ENCODE measurements at places on chromosomes 11 and 22. TPM values are rescaled to one million over a fixed set of nuclear protein-coding genes. Genes with fewer than 3 reads are reported as not detected.

DNA sequence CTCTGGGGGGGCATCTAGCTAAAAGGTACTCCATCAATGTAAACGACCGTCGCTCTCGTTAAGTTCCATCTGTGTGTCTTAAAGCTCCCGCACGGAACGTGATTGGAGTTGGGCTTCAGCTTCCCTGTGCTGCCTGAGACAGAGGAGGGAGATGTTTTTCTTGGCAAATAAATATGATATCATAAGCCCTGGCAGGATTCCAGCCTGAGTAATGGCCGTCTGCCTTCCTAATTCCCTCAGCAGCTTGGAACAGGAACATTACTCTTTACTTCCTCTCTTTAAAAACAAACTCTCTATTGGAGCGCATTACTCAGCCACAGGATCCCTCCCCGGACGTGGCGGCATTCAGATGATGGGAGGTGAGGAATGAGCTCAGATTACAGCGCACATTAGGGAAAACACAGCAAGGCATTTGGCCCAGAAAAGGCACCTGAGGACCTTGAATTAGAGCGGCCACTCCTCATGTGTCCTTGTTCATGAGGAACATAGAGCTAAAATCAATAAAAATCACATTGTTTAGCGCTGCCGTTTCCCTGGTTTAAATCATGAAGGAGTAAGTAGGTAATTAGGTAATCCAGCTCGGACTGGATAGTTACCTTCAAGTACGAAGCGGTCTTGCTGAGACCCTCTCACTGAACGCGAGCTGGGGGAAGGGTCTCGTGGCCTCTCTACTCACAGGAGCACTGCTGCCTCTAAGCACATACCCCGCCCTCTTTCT, 230.4 kb downstream of the ST3GAL4 start:
- no peak for DNase-seq

Gene MMP12
- total RNA-seq: not detected

DNA sequence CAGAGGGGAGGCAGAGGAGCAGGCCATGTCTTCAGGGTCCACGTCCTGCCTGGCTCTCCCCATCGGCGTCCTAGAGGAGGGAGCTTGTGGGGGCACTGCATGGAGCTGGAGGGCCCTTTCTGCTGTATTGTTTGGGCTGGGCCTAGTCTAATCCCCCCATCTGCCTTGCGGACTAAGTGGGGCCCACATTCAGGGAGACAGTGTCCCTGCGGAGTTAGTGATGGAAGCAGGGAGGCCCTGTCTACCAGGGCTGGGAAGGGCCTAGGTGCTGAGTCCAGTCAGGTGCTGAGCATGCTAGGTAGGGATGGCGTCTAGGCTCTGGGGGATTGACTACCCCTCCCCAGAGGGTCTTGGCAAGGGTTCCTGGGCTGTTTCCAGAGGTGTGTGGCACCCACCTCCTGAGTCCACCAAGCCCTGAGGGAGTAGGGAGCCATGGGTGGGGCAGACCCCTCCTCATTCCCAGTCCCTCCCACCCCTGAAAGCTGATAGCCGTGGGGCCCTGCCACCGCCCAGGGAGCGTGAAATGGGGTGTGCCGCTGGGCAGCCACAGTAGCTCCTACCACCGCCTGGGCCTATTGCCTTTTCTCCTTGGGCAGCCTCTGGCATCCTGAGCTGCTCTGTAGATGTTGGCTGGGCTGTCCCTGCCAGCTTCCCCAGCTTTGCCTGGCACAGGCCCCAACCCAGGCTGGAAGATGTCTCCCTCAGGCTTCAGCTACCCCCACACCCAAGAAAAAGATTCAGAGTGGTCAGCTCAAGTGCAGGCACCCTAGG, 1.9 kb upstream of the POLD4 start:
- no peak for DNase-seq

Gene INPP5J
- 19.8 TPM for total RNA-seq

Gene MS4A12
- not detected for total RNA-seq

DNA sequence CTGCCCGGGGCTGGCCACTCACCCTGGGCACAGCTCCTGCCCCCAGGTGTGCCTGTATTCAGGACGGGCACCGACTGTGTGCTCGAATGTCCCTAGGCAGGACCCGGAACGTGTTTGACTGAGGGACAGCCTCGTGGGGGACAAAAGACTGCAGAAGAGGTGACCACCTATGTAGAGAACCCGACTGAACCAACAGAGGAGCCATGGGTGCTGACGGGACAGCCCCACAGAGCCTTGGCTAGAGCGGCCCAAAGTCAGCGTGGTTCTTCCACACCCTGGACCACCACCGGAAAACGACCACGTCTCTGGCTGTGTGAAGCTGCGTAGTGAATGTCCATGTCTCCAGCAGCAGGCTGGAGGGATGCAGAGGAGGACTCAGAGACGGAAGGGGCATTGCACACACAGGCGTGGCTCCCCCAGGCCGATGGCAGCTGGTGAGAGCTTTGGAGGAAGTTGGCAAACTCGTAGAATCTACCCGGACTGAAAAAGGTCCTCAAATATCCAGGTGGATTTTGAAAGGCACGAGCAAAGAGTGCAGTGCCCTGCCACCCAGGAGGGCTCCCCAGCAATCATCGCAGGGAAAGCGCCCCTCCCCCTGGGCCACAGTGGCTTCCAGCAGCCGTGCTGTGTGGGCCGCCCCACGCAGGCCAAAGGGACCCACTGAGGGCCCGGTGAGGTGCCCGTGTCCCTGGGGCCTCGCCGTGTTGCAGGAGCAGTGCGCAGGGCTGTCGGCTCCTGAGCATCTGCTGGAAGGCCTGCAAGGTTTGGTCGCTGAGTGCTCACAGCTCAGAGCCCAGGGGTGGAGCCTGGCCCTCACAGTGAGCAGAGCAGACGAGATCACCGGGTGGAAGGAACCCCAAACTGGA, 17.5 kb upstream of the MUC5B start:
- no peak for DNase-seq

- no peak for DNase-seq
Measured at GRCh38 chr11:134386945-134387344, 25.1 kb downstream of the B3GAT1 start.

DNA sequence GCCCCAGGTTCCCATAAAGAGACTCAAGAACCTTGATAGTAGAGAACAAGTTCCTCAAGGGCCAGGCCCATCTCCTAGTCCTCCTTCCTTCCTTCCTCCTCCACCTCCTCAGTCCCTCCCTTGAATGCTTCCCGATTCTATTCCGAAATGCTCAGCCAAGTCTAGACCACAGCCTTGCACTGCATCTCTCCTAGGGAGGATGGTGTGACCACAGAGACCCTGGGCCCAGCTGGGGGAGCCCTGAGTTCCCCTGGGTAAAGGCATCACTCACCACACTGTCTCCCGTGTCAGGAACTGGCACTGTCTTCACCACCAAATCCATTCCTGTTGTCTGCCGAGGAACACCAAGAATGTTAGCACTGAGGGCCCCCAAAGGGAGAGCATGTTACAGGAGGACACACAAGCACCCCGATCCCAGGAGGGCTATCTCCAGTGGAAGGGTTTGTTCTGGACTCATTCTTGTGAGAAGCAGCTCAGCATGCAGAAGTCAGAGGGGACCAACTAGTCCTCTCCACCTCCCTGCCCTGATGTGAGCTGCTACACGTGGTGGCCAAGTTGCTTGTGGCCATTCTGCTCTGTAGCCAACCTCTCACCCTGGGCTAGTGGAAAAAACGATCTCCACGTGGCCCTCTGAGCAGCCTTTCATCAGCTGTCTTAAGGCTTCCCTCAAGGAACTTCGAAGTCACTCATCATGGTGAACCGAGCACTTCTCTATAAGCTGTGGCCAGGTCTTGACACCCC, 8.7 kb downstream of the IFT27 start:
- DNase-seq: no peak

- DNase-seq: peak; percentile 93
Measured at GRCh38 chr11:8717876-8718753, 35.5 kb downstream of the RPL27A start.

Gene PGR
- not detected for total RNA-seq

DNA sequence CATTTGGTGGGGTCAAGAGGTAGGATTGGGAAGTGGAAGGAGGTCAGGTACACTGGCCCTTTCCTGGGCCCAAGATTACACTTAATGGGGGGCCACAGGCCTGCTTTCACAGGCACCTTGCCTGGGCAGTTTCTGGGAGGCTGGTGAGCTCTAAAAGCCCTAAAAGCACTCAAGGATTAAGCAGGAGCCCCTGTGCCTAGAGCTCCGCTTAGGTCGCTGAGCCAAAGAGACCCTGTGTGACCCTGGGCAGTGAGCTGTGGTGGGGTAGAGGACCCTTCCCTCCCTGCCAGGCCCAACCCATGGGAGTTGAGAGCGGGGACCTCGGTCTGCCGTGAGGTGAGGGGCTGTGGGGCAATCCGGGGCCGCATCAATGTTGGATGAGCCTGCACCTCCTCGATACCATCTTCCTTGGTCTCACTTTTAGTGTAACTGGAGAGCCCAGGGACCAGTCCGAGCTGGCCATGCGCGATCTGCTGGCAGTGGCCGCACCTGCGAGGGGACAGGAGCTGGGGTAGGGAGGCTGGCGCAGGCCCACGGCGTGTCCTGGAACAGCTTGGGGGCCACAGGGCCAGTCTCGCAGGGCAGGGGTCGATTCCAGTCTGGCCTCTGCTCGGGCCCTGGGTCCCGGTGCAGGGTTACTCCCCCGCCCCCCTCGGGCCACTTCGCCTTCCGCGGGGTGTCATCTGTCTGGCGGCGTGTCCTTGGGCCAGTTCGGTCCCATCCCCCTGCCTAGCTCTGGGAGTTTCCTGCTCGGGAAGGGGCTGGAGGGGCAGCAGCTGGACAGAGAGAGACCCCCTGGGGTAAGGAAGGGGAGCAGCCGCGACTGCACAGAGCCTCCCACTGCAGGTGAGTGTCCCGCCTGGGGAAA, 44.3 kb downstream of the EIF3F start:
- DNase-seq: no peak

DNA sequence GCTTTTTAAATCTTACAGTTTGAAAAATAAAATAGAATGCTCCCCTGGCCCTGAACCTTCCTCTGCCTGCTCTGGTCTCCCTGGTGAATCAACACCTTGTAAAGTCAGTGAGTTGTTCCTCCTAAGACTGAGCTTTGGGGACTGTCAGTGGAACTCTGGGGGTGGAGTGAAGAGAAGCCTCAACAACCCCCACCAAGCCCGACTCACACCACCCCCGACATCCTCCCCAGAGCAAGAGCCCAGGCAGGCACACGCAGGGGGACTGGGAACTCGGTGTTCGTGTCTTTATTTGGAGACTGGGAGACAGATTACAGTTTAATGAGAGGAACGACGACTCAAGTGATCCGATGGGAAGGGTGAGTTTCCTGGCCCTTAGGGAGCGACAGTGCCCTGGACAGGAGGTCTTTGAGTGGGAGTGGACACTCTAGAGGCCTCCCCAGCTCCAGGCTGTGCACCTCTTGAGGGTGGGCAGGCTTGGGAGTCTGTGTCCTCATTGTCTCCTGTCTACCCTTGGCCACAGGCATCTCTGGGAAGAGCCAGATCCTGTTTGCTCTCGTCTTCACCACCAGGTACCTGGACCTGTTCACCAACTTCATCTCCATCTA, 6.2 kb downstream of the KDELR3 start:
- no peak for DNase-seq

Gene CCDC116
- total RNA-seq: 0.70 TPM

DNA sequence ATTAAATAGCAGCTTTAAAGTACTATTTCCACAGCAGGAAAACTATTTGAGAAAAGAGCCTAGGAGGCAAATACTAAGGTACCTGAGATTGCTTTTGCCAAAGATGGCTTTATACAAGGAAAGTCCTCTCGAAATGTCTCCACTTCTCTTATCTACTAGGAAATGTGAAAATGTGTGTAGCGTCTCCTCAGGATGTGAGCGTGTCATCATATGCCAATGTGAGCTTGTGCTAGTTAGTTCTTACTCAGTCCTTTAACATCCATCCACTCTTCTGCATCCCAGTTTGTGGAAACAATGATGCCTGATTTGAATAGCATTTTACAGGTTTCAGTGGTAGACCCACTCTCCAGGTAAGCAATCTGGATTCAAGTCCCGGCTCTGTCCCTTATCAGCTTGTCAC, 421.0 kb downstream of the DYNC2H1 start:
- peak; percentile 52 for DNase-seq

- peak; percentile 68 for DNase-seq
Measured at GRCh38 chr22:42673898-42674401, 24.8 kb upstream of the CYB5R3 start.

Gene DMC1
- 3.0 TPM for total RNA-seq

- peak; percentile 38 for DNase-seq
Measured at GRCh38 chr11:14537134-14537599, 17.0 kb upstream of the PSMA1 start.

DNA sequence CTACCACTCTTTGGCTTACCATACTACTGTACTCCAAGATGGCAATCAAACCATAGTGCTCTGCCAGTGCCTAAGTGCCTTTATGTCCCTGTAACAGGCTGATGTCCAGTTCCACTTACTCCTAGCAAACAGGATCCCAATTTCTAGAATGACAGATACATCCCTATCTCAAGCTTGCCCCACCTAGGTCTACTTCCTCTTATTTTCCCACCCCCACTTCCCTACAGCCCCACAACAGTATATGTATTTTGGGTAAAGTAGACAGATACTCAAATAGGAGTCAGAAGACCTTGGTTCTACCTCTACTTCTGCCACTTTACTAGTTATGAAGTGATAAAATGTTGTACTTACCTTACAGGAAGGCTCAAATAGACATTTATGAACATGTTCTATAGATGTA, 24.1 kb downstream of the SIK3 start:
- DNase-seq: no peak

DNA sequence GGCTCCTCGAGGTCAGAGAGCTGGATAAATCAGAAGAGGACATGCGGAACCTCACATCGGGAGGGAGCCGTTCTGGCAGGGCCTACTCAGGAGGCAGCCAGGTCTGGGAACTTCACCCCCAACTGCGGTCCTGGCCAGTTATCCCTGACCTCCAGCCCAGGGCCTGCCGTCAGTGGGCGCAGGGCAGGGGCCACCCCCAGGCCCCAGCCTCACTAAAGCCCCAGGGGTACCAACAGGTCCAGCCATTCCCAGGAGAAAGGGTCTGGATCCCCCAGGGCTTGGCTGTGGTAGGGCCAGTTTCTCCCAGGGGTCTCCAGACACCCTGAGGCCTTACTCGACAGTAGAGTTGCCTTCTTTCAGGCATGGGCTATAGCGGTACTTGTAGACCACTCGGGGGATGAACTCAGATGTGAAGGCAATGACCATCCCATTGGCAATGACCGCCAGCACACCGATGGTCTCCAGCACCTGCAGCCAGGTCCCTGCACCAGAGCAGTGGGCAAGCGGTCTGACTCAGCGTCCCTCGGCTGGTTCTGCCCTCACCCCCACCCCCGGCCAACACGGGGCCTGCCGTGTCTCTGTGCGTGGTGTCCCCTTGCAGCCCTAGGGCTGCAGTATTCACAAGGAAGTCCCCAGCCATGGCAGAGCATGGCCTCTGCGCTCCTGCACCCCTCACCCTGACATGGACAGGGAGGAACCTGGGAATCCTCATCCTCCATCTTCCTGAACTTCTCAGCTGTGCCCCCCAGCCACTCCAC, 4.6 kb upstream of the SIGIRR start:
- no peak for DNase-seq

Gene SLC7A4
- total RNA-seq: 4.0 TPM

Gene OR5P2
- total RNA-seq: not detected

DNA sequence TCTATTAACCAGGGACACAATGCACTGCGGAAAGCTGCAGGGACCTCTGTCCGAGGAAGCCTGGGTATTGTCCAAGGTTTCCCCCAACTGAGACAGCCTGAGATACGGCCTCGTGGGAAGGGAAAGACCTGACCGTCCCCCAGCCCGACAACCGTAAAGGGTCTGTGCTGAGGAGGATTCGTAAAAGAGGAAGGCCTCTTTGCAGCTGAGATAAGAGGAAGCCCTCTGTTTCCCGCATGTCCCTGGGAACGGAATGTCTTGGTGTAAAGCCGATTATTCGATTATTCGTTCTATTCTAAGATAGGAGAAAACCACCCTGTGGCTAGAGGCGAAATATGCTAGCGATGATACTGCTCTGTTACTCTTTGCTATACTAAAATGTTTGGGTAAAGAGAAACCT, 5.2 kb downstream of the BET1L start:
- no peak for DNase-seq

Gene DDX25
- total RNA-seq: 7.5 TPM

- peak; percentile 36 for DNase-seq
Measured at GRCh38 chr11:7004482-7004881, 15.7 kb downstream of the ZNF214 start.
